ENCODE measurements at places on chromosomes 1 and 21.
A peak's percentile ranks its signal among the peaks of the same experiment; 100 is the strongest.

GRCh38 chr1:200526709-200527612 lies 93.6 kb downstream of the KIF14 start:
- DNase-seq = no peak

DNA sequence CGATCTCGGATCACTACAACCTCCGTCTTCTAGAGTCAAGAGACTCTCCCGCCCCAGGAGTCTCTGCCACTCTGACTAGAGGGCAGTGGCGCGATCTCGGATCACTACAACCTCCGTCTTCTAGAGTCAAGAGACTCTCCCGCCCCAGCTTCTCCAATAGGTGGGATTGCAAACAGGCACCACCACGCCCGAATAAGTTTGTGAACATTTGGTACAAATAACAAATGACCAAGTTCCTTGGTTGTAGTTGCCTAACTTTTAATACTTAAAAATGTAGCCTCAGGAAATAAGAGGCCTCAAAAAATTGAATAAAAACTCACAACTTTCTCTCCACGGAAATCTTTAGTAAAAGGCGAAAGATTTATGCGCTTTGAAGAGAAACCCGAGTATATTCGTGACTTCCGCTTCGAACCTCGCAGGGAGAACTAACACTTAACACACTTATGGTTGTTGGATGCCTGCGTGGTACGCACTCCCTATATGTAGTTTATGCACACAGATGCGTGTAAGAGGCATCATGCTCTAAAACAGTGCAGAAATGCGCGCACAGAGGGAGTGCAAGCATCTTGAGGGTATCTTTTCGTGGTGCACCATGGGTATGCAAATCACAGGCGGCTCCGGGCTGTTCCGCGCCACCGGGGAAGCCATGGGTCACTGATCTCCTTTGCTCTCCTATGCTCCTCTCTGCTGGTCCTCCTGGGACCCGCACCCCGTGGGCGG lies 11.4 kb downstream of the BTBD19 start:
- DNase-seq = peak; percentile 89

DNA sequence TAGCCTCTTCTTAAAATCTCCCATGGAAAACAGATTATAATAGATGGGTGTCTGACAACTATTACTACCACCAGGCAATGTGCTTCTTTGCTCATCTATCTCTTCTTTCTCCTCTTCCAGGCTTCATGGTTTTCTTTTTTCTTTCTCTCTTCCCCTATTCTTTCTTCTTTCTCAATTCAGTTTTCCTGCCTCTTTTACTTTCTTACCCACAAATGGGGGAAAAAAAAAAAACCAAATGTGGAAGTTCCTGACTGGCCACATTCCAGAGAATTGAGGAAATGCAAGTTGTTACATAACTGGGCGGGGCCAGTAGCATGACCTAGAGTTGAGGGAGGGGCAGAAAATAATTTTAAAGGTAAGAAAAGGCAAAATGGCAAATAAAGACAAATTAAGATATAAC lies 10.9 kb upstream of the SMG7 start:
- peak; percentile 53 for DNase-seq

GRCh38 chr21:41815652-41816582 lies 49.1 kb upstream of the RIPK4 start:
- no peak for DNase-seq

DNA sequence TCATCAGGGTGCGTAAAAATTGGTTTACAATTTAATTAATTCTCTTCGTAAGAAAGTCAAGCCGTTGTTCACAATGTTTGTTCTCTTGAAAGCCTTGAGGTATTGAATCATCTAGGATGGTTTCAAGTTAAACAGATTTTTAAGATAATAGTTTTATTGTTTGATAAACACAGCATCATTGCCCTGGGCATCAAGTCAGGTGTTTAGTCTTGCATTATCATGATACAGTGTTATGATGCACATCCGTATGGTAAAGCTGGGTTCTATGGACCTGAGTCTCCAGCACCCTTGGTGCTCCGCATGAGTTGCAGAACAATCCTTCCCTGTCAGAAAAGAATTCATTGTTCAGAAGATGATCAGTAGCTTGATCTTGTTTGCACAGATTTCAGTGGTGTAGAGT lies 359.5 kb downstream of the LMO4 start:
- no peak for DNase-seq

DNA sequence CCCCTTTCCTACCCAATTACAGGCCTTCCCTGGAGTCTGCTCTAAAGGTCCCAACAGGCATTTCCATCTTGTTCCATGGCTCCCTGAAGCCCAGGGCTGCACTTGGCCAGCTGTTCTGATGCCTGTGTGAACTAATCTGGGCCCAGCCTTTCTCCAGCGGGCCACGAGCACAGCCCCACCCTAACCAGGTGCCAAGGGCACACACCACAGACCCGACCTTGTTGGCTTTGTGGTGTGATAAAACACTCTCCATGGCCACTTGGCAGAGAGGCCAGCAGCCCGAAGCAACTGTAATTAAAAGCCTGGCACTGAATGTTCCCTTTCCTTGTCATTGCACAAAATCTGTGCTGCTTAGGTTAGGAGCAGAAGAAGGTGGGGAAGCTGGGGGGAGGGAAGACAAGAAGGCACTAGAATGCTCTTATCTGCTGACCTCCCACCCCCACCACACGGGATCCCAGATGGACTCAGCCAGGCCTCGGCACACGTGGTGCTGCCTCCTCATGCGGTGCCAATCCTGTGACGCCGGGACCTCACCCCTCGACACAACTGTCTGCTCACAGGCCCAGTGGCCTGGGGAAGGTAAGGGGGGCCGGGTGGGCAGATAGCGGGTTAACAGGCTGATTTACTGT lies 9.9 kb downstream of the HCRTR1 start:
- no peak for DNase-seq

GRCh38 chr21:45136927-45137611 lies 62.7 kb downstream of the ADARB1 start:
- peak; percentile 85 for DNase-seq

All from Kasumi-1 (cell line).